ENCODE measurements at places on chromosomes 16 and 17.

- no peak for DNase-seq
Measured at GRCh38 chr17:79039171-79039570, 15.2 kb downstream of the C1QTNF1 start.

DNA sequence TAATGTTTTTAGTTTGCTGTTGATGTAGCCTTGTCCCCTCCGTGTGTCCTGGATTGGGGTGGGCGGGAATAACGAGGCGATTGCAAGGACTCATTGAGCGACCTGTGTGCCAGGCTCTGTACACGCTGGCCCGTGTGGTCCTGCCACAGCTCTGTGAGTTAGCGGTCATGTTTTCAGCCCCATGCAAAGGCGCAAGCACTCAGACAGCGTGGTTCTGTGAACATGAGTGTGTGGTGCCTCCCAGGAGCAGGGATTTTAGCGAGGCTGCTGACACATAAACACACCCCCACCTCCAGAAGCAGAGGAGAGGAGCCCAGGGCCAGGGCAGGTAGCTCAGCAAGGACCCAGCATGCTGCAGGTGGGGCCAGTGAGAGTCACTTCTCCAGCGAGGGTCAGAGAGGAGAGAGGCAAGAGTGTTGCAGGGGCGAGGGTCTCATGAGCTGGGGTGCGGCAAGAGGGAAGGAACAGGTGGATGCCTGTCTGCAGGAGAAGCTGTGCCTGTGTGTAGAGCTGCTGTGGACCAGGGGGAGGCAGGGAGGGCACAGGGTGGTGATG is 115.3 kb downstream of the OR1D5 start:
- DNase-seq, result no peak

DNA sequence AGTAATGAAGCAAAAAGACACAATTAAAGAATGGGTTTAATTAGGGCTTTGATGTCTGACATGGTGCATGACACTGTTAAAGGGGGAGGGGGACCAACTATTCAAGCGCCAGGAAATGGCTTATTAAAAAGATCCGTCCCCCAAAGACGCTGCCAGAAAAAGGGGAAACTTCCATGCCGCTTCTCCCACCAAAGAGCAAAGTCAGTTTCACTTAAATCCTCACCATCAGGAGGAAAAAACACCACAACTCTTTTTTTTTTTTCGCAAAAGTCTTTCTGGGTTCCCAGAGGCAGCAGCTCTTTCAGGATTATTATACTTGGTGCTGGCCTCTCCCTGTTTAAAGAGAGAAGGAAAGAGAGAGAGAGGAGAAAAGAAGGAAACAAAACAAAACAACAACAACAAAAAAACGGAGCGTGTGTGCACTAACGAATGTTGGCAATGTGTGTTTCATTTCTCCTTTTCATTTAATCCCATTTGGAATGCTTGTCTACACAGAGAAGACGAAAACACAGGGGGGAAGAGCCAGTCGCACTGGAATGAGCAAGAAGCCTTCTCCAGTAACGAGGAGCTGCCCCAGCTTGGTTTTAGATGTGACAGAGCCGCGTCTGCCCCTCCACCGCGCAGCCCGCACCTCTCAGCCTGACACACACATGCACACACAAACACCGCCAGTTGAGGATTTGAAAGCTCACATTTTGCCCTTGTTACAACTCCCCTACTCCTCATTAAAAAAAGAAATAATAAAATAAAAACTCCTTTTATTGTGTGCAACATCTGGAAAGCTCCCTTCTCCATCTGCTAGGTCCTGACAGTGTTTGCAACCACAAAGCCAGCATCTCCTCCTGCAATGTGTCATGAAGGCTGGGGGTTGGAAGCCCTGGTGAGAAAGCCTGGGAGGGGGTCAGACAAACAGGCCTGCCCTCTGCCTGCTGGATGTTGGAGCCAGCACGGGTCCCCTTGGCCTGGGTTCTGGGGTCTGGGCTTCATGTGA is 32.7 kb upstream of the AXIN2 start:
- DNase-seq, result no peak

- no peak for DNase-seq
Measured at GRCh38 chr17:49438436-49439278, 24.0 kb upstream of the PHB1 start.

DNA sequence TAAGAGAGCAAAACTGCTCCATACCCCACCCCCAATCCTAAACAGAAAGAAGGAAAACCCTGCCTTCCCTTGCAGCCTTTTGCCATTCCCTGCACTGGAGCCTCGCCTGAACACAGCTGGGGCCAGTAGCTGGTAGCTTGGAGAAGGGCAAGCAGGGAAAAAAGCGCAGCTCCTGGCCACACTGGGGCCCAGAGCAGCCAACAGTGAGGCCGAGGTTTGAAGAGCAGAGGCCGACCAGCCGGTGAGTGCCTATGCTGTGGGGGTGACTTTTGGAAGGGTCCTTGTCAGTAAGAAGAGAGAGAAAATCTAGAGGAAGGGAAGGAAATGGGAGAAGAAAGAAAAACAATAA is 3.2 kb upstream of the HOXB9 start:
- no peak for DNase-seq
